HS-5 (cell line): ENCODE measurements at places on chromosomes 6 and 20.

DNA sequence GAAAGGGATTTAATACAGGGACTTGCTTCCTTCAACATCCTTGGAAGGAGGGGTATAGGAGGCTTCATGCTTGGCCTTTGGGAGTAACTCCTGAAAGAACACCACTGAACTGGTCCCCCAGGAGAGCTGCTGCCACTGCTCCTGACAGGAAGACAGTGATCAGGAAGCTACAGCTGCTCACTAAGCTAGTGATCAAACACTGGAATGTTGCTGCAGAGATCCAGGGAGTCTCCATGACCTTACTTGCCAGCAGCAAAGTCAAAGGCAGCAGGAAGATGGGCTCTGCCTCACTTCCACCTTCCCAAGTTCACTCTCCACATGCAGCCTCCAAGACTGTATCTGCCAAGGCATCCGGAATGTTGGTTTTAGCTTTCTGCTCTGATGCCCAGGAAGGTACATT lies 31.8 kb downstream of the PIM1 start:
- DNase-seq = no peak

GRCh38 chr20:38345643-38346042 lies 639 bp upstream of the LBP start:
- DNase-seq = no peak

DNA sequence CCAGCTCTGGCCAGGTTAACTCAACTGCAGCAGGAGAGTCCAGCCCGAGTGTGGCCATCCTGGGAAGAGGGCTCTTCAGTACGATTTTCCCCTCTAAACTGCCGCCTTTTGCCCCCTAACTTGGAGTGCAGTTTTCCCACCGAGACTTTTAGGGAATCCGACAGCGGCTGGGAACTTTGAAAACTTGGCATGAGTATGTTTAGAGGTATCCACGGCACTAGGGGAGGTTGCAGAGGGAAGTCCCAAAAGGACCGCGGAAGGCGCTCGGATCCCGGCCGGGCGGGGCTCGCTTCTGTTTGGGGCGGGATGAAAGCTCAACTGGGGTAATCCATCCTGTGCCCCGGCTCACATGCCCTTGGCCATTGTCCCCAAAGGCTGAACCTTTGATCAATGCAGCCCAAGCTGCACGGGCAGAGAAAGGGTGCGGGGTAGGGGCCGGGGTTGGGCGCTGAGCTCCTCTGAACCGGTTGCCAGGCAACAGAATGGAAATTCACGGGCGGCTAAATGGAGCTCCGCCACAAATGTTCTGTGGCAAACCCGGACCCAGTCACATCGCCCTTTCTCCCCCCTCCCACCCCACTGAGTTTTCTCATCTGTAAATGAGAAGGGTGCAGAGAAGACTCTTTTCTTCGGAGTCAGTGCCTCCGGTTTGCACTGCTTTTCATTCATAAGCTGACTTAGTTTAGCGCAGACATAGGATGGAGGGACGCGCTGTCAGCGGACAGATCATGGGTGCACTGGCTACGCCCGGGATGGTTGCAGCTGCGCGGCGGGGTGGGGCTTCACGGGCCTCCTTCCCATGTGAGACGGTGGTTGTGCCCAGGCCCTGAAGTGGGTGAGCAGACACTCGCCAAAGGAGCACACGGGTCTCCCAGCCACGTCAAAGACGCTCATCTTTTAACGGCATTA lies 2.3 kb downstream of the BMP6 start:
- DNase-seq = no peak

DNA sequence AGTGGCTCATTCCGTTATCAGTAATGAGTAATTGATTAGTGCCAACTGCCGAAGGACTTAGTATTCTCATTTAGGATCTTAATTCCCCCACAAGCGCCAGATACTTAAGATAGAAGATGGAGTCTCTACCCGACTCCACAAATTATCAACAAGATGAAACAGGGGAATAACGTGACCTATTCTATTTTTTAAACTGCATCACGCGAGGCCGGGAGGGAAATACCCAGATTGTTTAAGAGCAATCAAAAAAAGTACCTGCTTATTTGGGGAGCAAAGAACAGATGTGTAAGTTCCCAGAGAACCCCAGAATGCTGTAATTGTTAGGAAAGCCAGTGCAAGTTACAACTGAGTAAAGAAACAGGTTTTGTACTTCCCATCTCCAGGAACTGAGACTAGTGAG lies 1.1 kb upstream of the MAP3K5 start:
- DNase-seq = no peak

DNA sequence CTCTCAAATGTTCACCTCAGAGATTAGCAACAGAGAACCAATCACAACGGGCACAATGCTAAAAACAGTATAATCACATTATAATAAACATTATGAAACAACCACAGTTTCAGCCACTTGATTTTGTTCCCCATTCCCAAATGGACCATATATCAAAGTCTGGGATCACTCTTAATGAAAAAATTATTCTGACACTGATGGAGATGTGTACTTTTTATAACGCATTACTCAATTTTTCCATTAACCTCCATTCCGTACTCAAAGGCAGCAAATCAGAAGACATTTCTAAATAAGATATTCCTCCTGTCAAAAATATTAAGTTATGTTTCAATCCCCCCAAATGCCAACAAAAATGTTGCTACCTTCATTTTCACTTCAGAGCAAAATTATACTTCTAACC lies 2.8 kb downstream of the CPNE1 start:
- no peak for DNase-seq

DNA sequence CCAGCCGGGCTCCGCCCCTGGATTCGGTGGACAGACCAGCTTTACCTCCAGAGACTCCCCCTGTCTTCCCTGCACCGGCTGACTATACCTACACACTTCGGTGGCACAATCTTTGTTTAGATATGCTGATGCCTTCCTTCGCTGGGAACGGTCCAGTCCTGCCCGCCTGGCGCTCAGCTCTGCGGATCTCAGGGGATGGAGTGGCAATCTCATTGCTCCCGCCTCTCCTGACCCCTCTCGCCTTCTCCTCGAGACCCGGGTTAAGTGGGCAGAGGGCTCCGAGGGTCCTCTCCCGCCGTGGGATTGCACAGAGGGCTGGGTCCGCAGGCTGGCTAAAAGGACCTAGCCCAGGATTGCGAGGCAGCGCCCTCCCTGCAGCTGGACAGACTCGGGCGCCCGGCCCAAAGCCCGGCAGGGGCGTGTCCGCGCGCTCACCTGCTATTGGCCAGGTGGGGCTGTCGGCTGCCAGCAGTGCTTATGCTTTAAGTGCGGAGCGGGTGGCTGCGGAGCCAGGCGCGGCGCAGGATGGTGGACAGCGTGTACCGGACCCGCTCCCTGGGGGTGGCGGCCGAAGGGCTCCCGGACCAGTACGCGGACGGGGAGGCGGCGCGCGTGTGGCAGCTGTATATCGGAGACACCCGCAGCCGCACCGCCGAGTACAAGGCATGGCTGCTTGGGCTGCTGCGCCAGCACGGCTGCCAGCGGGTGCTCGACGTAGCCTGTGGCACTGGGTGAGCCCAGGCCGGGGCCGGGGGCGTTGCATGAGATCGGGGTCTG lies at the start of gene GNMT:
Gene GNMT (plus strand): TSS at position 512 of the 777 bp plus-strand sequence. CDS start 14 bp downstream, at position 526.
- DNase-seq = no peak

DNA sequence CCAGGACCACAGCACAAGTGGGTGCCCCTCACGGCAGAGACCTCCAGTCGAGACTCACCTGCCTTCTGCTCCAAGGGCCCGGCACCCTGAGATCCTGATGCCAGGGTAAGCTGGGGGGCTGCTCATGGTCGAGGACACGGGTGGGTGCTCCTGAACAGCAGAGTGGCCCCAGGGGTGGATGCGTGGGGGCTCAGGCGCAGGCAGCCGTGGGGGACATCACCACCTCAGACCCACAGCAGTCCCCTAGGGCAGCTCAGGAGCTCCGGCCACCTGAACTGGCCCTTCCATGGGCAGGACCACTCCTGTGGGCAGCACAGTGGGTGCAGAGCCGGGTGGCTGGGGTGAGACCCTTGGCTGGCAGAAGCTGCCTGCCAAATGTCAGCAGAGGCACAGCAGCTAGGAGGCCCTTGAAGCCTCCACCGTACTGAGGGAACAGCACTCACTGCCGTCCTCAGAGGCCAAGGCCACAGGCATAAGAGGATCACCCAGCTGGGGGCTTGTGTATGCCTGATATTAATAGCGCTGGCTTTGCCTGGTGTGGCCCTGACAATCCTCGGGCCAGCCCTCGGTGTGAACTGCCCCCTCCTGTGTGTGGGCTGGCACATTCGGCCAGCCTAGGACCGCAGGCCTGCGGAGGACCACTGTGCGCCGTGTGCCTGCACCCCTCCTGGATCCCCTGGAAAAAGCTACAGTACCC lies 5.4 kb downstream of the UCKL1 start:
- no peak for DNase-seq

GRCh38 chr20:16387666-16388065 lies 185.6 kb downstream of the KIF16B start:
- DNase-seq = no peak

DNA sequence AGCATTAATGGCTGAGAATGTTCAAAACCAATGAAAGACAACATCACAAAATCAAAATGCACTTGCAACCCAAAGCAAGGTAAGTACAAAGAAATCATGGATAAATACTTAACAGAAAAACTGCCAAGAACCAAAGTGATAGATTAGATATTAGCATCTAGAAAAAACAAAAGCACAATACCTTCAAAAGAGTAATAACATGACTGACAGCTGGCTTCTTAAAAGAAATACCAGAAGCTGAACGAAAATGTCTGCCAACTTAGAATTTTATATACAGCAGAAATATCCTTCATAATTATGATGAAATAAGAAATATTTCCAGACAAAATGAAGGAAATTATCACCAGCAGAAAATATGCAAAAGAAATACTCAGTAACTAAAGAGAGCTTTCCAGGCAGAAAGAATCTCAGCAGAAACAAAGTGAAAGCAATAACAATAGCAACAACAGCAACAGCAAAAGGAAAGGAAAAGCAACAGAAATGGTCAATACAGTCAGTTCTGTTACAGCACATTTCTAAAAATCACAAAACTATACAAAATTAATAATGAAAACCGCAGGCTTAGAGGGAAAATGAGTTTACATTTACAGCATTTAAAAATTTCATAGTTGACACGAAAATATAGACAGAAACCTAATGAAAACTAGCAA lies 121.5 kb upstream of the MAN1A1 start:
- no peak for DNase-seq

GRCh38 chr6:156432543-156432942 lies 344.6 kb upstream of the ARID1B start:
- DNase-seq = no peak

- peak; percentile 90 for DNase-seq
These were observed 63.2 kb downstream of the PYGB start for GRCh38 chr20:25310921-25311728.

GRCh38 chr20:46715292-46715756 lies 5.9 kb downstream of the SLC2A10 start:
- DNase-seq = peak; percentile 75

DNA sequence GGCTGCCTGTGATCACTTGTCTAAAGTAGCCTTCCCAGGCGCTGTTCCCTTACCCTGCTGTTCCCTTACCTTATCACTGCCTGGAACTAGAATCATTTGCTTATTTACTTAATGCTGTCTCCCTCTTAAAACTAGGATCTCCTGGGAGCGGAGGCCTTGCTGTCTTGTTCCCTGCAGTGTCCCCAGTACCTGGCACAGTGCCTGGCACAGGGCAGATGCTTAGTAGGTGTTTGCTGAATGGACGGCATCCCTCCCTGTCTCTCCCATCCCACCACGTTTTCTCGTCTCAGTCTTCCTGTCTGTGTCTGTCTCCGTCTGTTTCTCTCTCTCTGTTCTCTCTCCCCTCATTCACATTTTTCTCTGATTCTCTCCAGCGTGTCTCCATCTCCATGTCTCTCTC lies 99.9 kb upstream of the MYL9 start:
- no peak for DNase-seq

- peak; percentile 26 for DNase-seq
These were observed 7.3 kb upstream of the COL9A1 start for GRCh38 chr6:70310063-70310694.

GRCh38 chr6:29797135-29797534 lies 30.5 kb upstream of the HLA-G start:
- peak; percentile 19 for DNase-seq

GRCh38 chr6:129996387-129996786 lies 22.0 kb upstream of the L3MBTL3 start:
- DNase-seq = no peak

- DNase-seq = peak; percentile 69
These were observed 279.7 kb downstream of the CDC5L start for GRCh38 chr6:44667226-44667625.

DNA sequence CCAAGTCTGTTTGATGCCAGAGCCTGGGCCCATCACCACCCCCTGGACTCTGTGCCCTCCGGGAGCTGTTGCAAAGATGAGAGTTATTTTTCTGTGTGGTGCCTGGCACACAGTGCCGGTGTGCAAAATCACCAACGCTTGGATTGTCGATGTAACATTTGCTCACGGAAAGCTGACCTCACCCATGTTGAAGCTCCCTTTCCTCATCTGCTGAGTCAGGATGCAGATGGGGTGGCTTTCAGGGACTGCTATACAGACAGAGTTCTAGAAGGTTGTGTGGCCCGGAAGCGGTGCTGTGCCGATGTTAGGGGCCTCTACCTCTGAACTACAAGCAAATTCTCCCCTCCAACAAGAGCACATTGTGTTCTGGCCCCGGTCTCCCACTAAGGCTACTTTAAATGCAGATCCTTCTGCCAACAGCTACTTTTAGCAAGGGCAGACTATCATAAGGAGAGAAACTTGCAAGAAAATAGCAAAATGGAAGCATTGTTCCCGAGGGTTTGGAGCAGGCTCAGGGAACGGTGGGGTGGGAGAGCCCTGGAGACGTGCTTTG lies 34.0 kb downstream of the EYA2 start:
- DNase-seq = no peak

- no peak for DNase-seq
These were observed 77.8 kb downstream of the RREB1 start for GRCh38 chr6:7185561-7185960.

GRCh38 chr6:121393731-121394505 lies 41.5 kb upstream of the GJA1 start:
- DNase-seq = no peak

GRCh38 chr6:52595796-52596130 lies 18.9 kb upstream of the TRAM2 start:
- no peak for DNase-seq

DNA sequence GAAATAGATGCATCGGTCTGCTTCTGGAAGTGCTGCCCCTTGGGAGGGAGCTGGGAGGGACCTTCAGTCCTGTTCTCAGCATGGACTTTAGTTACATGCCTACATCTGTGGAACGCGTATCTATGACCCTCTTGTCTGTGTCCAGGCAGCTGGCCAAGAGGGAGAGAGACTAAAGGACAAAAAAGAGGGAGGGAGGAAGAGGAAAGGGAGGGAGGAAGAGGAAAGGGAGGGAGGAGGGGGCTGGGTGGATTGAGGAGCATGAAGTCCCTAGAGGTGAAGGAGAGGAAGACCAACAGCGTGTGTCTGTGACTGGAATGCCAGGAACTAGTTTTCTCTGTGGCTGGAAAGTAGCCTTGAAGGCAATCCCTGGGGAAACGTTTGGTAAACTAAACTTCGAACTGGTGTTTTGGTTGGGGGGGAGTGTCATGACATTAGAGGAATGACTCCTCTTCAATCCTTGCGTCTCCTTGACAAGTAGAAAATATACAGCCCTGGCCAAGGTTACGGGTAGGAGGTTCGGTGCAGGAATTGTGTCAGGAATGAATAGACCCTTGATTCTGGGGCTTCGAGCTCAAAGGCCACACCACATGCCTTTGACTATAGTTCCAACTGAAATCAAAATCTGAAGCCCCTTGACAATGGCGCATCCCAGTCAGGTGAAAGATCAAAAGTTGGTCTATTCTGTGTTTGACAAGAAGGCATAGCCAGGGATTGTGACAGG lies 52.0 kb upstream of the PLEKHG1 start:
- no peak for DNase-seq

- no peak for DNase-seq
These were observed 23.9 kb upstream of the SSTR4 start for GRCh38 chr20:23011008-23011721.

- peak; percentile 71 for DNase-seq
These were observed 14.2 kb upstream of the FOXQ1 start for GRCh38 chr6:1297746-1298145.
